ENCODE measurements at places on chromosomes 7 and 10.

DNA sequence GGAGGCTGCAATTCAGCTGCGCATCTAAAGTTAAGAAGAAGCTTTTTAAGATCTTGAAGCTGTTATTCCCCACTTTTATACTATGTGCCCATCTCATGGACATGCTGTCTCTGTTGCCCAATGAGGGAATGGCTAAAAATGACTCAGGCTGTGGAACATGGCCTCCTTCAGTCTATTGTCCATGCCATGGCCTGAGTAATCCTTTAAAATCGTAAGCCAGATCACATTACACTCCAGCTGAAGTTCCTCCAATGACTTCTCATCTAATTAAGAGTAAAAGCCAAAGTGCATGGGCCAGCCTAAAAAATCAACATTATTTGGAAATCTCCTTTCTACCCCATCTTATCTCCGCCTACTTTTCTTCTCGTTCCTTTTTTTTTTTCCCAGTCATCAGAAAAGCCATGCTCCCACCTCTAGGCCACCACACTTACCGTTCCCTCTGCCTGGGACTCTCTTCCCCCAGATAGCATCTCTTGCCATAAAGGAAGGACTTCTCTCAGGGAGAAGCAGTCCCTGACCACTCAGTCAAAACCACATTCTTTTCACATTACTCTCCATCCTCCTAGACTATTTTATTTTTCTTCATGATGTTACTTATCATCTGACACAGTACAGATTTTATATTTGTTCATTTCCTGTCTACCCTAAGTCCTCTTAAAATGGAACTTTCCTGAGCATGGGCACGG lies 337.4 kb downstream of the PRPF18 start:
- DNase-seq, result no peak

DNA sequence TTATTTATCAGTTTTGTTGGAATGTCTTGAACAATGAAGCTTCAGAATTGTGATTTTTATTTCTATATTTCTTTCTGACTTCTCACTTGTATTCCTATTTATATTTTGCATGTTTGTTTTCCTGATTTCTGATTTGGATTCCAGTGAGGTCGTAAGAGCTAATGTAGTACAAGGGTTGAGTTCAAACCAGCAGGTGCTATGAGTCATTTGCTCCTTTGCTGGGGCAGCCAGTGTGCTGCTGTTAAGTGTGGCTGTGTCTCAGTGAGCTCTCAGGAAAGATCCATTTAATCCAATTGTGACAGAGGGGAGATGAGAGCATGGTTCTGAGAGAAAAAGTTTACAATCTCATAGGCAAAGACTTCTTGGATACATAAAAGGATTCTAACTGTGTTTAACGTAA lies 48.6 kb downstream of the MCU start:
- DNase-seq, result no peak

DNA sequence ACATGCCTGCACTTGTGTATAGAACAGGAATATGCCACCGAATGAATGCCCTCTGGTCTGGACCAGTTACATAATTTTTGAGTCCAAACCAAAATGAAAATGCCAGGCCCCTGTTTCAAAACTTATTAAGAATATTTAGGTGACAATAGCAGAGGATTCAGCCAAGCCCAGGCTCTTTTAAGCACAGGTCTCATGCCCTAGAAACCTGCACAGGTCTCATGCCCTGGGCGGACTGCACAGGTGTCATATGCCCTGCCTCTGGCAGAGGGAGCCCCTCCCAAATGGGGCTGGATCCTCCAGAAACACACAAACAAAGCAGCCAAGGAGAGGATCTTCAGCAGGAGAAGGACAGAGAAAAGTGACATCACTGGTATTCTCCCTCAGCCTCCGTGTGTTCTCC lies 605.4 kb upstream of the NRP1 start:
- no peak for DNase-seq

GRCh38 chr7:124034754-124035100 lies 1.9 kb upstream of the TMEM229A start:
- DNase-seq, result no peak

DNA sequence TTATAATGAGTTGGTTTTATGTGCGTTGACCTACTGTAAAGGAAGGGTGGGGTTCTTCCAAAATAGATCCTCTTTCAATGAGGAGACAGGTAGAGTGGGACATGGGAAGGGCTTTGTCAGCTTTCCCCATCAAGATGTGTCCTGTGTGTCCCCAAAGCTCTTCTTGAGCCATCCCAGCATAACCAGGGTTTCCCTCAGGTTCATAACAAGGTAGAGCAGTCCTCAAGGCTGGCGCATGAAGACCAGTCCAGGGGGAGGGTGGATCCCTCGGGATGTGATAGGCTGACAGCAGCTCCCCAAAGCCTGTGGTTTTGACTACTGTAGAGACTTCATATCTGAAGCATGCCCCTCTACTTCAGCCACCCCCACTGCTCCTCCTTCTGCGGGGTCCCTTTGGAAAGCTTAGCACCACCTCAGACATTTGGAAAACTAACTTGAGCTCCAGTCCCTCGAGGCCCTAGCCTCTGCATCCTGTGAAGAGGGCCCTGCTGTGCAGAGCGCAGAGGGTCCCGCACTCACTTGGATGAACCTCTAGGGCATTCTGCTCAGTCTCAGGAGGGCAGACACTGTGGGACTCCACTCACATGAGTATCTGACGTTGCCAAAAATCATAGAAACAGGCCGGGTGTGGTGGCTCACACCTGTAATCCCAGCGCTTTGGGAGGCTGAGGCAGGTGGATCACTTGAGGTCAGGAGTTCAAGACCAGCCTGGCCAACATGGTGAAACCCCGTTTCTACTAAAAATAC lies 1.1 kb upstream of the GIMAP8 start:
- no peak for DNase-seq

DNA sequence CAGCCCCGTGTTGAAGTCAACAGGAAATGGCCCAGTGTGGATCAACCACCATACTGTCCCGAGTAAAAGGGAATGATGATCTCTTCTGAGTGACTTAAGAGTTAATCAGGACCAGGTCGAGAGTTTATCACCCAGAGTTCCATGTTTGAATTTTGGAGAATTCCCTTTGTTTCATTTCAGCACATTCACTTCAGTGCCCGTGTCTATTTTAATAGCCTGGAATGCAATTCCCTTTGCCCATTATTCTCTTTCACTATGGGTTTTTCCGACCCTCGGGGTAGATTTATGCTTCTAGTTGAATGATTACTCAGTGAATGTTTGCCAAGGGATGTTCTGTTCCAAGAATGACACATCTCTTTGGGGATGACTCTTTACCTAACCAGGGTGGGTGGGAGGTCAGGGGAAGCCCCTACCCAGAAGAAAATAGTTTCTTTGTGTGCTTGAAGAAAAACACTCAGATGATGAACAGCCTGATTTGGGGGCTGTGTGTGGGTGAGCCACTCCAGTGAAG lies 594.9 kb downstream of the INHBA start:
- DNase-seq, result no peak

DNA sequence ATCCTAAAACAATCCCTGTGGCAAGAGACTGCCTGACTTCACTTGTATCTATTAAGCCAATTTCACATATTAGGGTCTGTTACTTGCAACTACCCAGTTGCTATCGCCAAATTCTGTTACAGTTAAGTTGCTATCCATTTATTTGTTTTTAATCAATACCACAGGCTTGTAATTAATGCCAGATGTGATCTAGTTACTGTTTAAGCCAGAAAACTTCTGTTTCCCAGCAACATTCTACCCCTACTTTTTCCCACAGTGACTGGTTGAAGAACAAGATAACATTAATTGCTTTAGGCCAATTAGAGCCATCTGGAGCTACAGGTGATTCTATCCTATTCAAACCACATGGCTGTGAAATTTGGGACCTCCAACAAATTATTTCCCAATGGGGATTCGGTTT lies 131.3 kb downstream of the ALOX5 start:
- DNase-seq, result no peak

DNA sequence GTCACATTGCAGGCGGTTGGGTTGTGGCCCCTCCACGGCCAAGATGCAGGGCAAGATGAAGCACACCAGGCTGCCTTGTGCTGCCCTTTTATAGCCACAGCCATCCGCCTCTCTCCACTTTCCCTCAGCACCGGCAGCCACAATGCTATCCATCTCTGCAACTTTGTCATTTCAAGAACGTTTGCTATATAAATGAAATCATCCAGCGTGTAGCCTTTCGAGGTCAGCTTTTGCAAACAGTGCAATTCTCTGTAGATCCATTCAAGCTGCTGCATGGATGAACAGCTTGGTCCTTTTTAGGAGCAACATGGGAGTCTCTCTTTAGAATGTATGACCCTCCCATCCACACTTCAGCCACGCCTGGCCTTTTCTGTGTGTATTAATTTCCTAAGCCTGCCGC lies 6.4 kb upstream of the IL15RA start:
- DNase-seq, result no peak

GRCh38 chr10:71600849-71601248 lies 118.7 kb downstream of the C10orf105 start:
- DNase-seq, result no peak

Measured in activated naive CD4-positive, alpha-beta T cell treated with anti-CD3 and anti-CD28 coated beads, Interleukin-2, amount 50 U/mL, for 16 hours (primary cell).